Stimulated activated CD4-positive, alpha-beta T cell treated with anti-CD3 and anti-CD28 coated beads, Interleukin-1b, Interleukin-23, amount 100 ng/mL, for 4 hours (primary cell): ENCODE measurements at places on chromosomes 1 and 21.

GRCh38 chr1:163083690-163084089, 14.5 kb downstream of the RGS4 start:
- no peak for DNase-seq

DNA sequence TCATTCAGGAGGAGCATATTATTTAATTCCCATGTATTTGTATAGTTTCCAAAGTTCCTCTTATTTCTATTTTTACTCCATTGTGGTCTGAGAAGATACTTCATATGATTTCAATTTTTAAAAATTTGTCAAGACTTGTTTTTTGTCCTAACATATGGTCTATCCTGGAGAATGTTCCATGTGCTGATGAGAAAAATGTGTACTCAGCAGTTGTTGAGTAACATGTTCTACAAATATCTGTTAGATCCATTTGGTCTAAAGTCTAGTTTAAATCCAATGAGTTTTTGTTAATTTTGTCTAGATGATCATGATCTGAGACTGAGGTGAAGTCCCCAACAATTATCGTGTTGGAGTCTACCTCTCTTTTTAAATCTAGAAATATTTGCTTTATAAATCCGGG, 14.5 kb downstream of the PSMG1 start:
- DNase-seq: no peak

DNA sequence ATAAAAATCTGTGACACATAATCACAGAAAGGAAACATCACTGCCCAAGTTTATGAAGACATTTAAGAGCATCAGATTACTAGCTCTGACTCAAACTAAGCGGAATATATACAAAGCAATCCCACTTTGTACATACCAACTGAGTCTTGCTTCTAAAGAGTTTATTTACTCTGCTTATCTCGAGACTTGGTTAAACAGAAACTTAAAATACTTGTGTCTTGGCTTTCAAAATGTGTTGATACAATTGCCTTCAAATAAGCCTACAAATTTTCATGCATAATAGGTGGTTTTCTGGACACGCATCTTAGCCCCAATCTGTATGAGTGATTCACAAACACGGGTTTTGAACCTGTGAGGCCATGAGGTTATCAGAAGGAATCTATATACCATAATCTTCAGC, 21.0 kb downstream of the CD160 start:
- DNase-seq: no peak

- no peak for DNase-seq
Measured at GRCh38 chr1:59879996-59880505, 46.5 kb downstream of the CYP2J2 start.

GRCh38 chr1:85611425-85611824, 30.9 kb downstream of the CCN1 start:
- no peak for DNase-seq

GRCh38 chr1:147738739-147739476, 21.5 kb downstream of the GJA5 start:
- DNase-seq: no peak

DNA sequence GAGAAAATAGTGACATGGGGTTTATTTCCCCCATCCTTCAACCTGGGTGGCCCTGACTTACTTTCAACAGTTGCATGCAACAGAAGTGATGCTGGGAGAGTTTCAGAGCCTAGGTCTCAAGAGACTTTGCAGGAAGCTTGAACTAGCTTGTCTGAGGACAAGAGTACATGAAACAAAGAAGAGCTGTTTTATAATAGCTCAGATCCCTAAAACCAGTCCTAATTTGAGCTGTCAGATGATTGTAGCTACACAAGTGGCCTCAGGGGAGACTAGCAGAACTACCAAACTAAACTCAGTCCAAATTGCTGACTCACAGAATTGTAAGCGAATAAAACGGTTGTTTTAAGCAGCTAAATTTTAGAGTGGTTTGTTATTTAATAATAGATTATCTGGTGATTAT, 17.1 kb downstream of the RC3H1 start:
- DNase-seq: no peak

- DNase-seq: no peak
Measured at GRCh38 chr1:44061857-44062256, 30.6 kb upstream of the SLC6A9 start.

DNA sequence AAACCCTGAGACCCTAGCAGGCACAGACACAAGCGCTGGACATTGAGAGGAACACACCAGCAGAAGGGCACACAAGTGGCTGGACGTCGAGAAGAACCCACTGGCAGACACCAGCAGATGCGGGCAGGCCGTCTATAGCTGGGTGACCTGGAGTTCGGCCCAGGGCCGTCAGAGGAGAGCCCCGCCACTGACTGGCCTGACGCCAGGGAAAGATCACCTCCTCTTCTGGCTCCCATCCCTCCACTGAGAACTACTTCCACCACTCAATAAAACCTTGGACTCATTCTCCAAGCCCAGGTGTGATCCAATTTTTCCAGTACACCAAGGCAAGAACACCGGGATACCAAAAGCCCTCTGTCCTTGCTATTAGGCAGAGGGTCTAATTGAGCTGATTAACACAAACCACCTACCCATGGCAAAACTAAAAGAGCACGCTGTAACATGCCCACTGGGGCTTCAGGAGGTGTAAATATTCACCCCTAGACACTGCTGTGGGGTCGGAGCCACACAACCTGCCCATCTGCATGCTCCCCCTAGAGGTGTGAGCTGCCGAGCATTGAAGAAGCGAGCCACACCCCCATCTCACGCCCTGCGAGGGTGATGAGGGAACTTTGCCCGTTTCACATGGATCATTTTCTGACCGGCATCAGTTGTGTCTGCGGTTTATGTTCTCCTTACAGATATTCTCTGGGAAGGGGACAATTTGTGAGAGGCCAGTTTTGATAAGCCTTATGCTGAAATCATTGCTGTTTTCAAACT, 104.8 kb downstream of the HLX start:
- DNase-seq: no peak

GRCh38 chr1:5254131-5254725, 599.8 kb downstream of the AJAP1 start:
- DNase-seq: no peak

GRCh38 chr1:3040004-3040403, 18.7 kb downstream of the ACTRT2 start:
- DNase-seq: no peak

- DNase-seq: no peak
Measured at GRCh38 chr1:156419854-156420204, 50.8 kb downstream of the RHBG start.

DNA sequence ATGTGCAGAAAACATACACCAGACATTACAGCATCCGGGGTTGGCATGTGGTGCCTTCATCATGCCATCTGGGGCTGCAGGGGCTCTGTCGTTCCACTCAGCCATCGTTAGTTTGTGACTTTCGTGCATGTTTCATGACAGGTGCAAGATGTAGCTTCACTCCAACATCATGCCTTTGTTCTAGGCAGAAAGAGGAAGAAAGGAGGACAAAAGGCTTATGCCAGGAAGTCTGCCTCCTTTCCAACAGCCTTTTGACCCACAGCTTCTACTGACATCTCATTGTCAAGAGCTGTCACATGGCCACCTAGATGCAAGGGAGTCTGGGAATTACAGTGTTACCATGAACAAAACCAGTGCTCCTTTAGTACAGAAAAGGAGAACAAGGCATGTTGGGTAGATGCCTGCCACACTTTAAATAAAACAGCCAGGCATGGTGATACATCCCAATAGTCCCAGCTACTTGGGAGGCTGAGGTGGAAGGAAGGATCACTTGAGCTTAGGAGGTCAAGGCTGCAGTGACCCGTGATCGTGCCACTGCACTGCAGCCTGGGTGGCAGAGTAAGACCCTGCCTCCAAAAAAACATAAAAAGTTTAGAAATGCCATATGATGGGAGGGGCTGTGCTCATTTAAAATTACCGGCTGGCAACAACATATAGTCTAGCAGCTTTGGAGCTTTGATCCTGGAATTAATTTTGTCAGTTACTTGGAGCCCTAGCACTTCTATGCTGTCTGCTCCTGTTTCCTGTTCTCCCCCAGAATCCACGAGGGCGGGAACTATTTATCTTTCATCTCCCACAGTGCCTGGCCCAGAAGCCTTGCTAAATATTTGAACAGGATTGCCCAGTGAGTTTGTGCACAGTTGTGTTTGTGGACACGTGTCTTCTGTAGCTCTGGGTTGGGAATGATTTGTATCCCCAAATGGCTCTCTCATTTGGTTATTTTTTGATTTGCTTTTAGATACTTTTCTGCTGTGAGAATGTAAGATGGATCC, 7.4 kb downstream of the DOP1B start:
- no peak for DNase-seq

DNA sequence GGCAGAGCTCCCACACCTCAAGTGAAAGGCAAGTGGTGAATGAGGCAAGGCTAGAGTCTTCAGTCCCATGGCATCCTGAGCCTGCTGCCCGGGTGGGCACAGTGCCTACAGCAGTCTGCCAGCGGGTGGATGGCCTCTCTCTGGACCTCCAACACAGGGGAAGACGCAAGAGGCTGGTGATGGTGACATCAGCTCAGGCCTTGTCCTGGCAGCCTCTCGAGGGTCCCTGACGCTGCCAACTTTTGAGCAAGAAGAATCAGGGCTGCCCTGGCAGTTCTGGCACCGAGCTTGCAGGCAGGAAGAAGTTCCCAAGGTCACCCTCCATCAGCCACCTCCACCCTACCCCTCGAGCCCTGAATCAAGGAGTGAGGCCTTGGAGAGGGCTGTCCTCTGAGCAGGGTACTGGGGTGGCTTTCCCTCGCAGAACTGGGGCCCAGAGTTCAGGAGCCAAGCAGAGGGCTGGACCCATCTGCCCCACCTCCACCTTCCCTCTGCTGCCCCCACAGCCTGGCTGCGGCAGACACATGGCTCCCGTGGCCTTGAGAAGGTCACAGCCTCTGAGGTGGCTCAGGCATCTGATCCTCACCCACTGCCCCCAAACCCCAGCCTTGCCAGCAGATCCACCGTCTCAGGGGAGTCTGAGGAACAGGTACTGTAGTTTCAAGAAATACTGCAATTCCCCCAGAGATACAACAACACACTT, 5.8 kb downstream of the RAP1GAP start:
- DNase-seq: no peak

- DNase-seq: no peak
Measured at GRCh38 chr1:212129781-212130180, 94.2 kb downstream of the DTL start.

GRCh38 chr1:117674521-117675400, 68.9 kb downstream of the TENT5C start:
- peak; percentile 38 for DNase-seq

DNA sequence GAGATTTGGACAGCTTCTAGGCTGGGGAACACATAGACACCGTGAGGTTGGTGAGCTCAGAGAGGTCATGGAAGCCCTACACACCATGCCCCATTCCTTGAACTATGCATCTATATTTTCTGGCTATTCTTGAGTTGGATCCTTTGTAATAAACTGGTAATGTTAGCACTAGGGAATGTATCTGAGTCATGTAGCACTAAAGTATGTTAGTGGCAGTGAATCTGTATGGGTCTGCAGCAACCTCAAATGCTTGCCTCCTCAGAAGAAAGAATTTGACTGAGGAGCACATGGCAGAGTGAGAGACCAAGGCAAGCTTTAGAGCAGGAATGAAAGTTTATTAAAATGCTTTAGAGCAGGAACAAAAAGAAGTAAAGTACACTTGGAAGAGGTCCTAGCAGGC, 43.7 kb upstream of the LRRC7 start:
- DNase-seq: no peak

DNA sequence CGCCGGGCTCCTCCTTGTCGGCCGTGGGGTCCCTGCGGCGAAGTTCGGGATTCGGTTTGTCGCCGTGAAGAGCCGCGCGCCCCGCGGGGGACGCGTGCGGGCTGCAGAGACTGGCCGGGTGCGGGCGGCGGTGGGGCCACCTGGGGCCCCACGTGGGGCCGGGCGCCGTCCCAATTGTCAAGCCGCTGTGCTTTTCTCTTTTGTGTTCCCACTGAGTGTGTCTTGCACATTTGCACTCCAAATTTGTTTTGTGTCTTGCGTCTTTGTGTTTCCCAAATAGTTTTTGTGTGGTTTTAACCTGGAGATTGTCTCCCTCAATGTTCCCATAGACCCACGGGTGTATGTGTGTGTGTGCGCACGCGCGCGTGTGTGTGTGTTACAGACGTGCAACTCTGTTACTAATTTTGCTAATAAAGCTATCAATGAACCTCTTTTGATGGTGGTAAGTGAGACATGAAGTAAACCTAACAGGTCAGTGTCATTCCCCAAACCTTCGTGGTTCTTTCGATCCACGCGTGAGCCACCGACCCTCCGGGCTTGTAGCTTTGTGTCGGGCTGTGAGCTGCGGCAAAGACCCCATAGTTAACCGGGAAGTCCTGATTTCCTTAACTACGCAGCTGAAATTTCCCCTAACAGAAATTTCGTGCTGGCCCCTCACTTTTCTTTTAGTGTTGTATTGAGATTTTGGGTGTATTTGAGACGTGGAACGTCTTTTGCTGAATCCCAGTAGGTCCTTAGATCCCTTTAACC, 708 bp downstream of the PRDM2 start:
- peak; percentile 35 for DNase-seq

GRCh38 chr1:245915406-245915805, 591.7 kb downstream of the SMYD3 start:
- DNase-seq: no peak

- DNase-seq: no peak
Measured at GRCh38 chr1:160610569-160611242, 31.4 kb upstream of the CD84 start.

GRCh38 chr1:8986814-8987190, 39.4 kb downstream of the SLC2A7 start:
- no peak for DNase-seq

- DNase-seq: no peak
Measured at GRCh38 chr1:193909406-193910082, 723.1 kb upstream of the B3GALT2 start.

- peak; percentile 39 for DNase-seq
Measured at GRCh38 chr21:45470773-45471524, 66.0 kb downstream of the COL18A1 start.

GRCh38 chr1:214364386-214364785, 83.4 kb downstream of the SMYD2 start:
- DNase-seq: no peak

DNA sequence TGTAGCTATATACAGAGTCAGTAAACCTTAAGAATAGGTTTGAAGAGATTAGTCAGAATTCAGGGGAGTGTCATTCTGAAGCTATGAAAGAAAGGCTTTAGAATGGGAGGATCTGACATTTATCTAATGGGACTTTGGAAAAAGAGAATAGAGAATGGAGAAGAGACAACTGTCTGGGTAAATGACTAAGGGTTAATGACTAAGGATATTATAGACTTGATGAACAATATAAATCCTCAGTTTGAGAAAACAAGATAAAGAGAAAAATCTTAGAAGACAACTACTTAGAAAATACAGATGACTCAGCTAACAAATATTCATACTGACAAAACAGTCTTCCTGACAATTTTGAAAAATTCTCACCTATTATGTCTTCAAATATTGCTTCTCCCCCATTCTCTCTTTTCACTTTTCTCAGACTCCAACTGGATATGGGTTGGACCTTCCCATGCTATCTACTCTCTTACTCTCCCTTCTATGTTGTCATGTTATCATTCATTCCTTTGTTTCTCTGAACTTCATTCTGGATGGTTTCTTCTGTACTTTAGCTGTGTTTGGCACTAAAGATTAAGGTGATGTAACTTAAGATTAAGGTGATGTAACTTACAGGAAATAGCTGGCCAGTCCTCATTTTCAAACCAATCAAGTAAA, 20.4 kb downstream of the SLC16A1 start:
- no peak for DNase-seq

GRCh38 chr1:221762121-221762520, 20.2 kb upstream of the DUSP10 start:
- DNase-seq: no peak
